ENCODE measurements at places on chromosomes 7 and 10.
A peak's percentile ranks its signal among the peaks of the same experiment; 100 is the strongest.

GRCh38 chr7:50863053-50863452, 80.4 kb upstream of the GRB10 start:
- no peak for DNase-seq

- DNase-seq: no peak
Measured at GRCh38 chr10:71694567-71694968, 25.0 kb downstream of the C10orf105 start.

DNA sequence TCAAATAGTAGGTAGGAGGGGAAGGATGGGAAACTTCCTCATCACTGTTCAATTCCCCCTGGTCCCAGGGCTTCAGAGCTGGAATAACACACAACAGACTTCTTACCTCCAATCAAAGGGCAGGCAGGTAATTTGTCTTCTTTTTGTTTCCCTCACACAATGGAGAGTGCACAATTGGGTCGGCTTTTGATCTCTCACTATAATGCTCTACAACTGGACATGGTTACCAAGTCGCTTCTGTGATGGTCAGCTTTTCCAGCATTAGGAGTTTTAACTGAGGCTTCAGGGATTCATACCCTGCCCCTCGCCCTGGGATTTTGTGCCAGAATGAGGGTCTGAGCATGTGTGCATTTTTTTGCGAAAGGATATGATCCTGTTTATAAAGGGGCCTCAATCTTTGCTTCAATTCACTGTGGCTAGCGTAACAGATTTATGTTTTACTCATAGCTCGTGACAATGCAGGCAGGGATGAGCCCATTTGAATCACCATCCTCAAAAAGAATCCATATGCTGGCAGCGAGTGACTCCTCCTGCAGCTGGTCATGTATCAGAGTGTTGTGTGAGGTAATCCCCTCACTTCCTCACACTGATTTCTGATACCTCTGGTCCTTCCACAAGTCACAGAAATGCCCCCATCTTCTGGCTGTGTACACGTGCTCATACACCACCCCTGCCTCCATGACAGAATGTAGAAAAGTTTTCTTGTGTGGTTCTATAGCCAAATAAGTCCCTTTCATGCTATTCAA, 189.6 kb downstream of the CTTNBP2 start:
- DNase-seq: no peak

- no peak for DNase-seq
Measured at GRCh38 chr7:120373174-120373573, 100.2 kb downstream of the KCND2 start.

GRCh38 chr10:103802081-103802480, 53.3 kb downstream of the SH3PXD2A start:
- DNase-seq: no peak

DNA sequence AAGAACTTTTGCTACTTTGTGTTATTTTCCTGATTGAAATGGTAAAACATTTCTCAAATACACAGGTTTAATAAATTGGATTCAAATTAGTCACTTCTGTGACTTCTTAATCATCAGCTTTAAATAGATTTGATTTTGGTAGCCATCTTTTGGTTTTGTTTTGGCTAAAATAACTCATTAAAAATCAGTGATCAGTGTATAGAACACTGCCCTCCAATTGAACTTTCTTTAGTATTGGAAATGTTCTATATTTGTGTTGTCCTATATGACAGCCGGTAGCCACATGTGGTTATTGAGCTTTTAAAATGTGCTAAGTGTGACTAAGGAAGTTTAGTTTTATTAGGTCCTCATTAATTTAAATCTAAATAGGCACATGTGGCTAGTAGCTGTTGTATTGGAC, 50.4 kb downstream of the GLCCI1 start:
- DNase-seq: no peak

GRCh38 chr7:157440346-157441022, 103.7 kb downstream of the DNAJB6 start:
- no peak for DNase-seq

DNA sequence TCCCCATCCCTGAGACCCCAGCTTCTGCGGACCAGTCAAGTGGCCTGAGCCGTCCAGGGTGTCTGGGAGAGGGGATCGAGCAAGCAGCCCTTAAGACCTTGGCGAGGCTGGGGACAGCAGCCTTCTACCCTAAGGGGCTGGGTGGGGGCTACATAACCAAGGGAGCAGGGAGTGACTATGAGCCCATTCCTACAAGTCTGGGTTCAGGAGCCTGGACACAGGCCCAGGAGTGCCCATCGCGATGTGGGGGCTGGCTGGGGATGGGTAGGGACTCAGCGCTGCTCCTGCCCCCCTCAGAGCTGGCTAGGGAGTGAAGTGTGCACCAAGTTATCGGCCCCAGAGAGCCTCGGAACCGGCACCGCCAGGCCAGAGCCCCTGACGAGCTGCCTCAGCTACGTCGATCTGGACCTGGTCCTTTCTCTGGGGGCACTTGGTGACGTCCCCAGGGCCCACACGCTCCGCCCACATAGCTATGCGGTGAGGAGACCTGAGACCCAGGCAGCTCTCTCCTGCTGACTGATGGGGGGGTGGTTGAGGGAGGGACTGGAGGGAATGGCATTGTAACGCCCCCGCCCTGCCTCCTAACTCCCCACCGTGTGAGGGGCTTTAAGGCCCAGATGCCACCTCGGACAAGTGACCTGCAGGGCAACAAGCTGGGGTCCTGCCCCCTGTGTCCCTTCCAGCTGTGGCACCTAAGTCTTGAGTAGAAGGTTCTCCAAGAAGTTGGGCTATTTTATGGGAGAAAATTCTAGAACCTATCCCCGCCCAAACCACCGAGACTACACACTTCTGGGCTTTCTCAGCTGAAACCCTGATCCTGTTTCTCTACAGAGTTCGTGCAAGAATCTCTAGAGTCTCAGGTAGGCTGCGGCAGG, 2.5 kb downstream of the SAP25 start:
- no peak for DNase-seq

DNA sequence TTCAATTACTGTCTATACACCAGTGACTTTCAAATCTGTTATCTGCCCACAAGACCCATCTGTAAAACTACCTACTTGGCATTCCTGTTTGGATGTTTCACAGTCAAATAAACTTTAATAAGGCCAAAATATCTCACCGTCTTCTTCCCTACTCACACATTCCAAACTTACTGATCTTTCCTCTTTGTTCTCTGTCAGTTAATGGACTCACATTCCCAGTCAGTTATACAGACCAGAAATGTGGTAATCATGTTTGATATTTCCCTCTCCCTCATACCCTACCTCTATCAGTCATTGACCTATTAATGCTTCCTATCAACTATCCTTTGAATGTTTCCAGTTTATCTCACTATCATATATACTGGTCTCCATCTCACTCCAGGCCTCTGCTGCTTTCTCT, 28.5 kb upstream of the HDAC9 start:
- no peak for DNase-seq

DNA sequence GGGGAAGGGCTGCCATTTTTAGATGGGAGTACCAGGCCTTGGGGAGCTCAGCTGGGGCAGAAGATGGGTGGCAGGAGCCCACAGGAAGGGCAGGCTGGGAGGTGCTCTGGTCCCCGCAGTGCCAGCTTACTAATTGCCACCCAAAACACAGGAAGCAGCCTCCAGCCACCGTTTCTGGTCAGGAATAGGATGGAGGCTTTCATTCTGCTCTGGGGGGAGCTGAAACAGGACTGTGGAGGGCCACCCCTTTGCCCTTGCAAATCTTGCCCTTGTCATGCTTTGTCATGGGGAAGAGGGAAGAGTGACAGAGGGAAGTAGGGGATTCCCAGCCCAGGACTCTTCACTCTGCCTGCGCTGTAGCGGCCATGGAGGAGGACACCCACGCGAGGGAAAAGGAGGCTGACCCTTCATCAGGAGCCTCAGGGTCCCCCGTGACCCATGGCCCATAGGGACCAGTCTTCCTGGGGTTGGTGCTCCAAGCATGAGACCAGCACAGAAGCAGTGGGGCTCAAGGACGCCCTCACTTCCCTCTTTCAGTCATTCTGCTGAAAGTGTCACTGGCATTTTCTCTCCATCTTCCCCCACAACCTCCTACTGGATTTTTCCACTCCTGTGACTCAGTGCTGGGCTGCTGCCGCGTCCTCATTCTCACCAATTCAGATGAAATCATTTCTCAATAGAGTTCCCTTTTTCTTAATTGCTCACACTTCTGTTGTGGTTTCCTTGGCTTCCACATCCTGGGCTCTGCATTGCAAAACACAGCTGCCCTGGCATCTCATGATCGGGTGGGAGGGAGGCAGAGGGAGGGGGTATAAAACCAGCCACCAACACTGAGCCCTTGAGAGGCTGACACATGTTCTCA, 61.9 kb downstream of the MKI67 start:
- DNase-seq: peak; percentile 63

- DNase-seq: peak; percentile 57
Measured at GRCh38 chr7:3063016-3063753, 19.5 kb upstream of the CARD11 start.

GRCh38 chr7:33815336-33815735, 90.0 kb upstream of the BMPER start:
- DNase-seq: no peak

GRCh38 chr7:30172451-30172850, 37.7 kb downstream of the MTURN start:
- DNase-seq: no peak

GRCh38 chr10:21520949-21521348, 4.5 kb downstream of the SKIDA1 start:
- DNase-seq: no peak

DNA sequence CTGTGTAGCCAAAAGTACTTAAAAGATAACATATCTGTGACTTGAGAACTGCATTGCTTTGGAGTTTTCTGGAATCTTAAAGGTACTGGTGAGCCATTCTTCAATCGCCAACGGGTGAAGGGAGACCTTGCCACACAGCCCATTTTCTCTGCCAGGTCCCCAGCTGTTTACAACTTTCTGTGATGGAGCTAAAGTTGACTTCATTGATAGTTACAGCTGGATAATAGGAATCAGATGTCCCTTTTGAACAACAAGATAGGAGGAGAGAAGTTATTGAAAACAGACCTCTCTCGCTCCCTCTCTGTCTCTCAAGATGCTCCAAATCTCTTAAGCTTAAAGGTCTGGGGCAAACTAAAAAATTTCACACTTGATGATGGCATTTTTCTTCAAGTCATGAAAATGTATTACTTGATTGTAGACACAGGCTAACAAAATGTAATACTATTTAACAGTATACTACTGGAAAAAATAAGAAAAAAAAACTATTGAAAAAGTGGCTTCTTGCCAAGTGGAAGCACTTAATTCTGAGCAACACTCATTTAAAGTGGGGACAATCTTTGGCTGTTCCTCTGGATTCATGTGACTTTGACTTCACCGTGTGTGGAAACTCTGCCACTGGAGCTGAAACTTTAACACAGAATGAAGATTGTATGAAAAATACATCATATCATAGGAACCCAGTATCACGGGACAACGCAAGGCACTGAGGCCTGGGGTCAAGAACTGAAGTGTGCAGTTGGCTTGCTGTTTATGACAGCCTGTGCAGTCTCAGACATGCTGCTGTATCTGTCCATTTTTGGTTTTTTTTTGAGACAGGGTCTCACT, 78.4 kb upstream of the AFAP1L2 start:
- no peak for DNase-seq

GRCh38 chr10:52019077-52019555, 295.0 kb upstream of the DKK1 start:
- DNase-seq: no peak

DNA sequence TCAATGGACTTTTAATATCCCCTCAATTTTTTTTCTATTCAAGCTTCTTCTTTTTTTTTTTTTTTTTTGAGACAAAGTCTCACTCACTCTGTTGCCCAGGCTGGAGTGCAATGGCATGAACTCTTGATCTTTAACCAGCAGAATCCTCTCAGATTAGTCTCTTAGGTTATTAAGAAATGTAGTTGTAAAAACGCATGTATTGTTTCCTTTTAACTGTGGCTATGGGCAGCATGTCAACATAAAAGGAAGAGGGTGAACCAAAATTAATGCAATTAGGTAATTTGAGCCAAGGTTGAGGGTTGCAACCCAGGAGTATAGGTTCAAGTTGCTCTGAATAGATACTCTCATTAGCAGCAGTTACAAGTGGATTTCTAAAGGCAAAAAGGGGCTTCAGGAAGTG, 4.3 kb upstream of the GSTO1 start:
- no peak for DNase-seq

- DNase-seq: no peak
Measured at GRCh38 chr7:130491841-130492522, at the start of gene MEST. TSS of gene MEST (plus strand) at chr7:130492085. CDS start at chr7:130492314, 229 bp downstream.

GRCh38 chr10:119634219-119634544, 17.0 kb upstream of the BAG3 start:
- DNase-seq: no peak

DNA sequence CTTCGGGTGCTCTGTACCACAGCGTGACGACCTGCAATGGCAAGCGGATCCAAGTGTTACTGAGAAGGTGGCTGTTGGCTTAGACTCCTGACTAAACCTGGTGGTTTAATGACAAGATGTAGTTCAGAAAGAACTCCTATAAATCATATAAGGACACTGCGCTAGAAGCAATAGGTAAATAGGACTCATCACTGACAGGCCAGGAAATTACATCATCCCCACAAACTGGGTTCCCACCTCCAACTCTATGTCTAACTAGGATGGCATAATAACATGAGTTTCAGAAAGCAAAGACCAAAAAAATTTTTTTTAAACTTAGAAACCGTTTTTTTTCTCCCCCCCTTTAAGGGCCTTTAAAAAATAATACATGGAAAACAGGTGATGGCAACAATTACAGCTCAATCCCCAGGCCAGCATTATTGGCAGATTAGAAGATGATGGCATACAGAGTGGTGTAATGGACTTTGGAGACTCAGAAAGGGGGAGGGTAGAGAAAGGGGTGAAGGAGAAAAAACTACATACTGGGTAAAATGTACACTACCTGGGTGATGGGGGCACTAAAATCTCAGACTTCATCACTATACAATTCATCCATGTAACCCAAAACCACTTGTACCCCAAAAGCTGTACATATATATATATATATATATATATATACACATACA, 81.4 kb upstream of the FAM133B start:
- no peak for DNase-seq

- DNase-seq: no peak
Measured at GRCh38 chr7:158991824-158992621, 135.7 kb downstream of the DYNC2I1 start.

DNA sequence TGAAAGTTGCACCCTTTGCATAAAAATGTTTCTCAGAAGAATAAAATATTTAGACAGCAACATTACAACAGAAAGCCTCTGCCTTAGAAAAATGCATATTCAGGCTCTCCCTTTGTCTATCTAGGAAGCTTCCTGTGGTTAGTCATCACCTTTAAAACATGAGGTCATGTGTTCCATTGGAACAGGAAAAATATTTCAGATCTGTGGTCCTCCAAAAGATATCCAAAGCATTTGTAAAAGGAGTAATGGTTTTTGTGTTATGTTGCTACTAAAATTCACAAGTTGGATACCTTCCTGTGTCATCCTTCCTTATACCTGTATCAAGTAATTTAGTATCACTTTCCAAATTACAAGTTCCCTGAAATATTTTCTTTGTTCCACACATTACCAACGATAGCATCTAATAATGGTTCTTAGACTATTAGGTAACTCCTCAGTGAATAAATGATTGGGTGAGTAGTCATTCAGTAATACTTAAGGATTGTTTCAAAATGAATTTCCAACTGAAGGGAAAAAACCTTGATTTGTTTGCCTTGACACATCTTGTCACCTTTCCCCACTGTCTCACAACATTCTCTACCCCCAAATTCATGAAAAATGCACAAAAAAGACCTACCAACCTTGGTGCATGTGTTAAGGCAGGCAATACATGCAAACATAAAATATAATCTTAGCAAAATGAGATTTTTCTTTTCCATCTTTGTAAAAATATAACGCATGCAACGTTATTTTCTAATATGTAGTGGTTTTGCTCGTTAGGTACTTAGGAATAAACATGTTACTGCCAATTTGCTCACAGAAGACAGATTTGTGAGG, 19.7 kb upstream of the RHOBTB1 start:
- DNase-seq: no peak

Data from activated CD8-positive, alpha-beta memory T cell treated with anti-CD3 and anti-CD28 coated beads for 48 hours (primary cell).